ENCODE measurements at places on chromosomes 1 and 21. TPM values are rescaled to one million over a fixed set of nuclear protein-coding genes. Genes with fewer than 3 reads are reported as not detected.

The MROH7 gene
- 6.0 TPM for polyA plus RNA-seq

DNA sequence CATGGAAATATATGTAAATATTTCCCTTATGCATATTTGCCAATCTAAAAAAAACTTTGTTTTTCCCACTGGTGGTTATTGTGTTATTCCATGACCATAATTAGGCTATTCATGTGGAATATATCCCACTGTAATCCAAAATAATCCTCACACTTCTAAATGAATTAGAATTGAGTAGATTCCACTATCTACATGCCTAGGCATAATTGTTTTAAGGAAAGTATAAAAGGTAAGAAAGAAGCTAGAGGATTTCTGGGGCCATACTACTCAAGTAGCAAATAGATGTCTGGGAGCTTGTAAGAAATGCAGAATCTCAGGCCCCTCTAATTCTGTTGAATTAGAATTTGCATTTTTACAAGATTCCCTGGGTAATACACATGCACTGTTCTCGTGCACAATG lies 83.5 kb upstream of the RRP15 start:
- no peak for DNase-seq

GRCh38 chr1:84152649-84153056 lies 8.6 kb downstream of the PRKACB start:
- DNase-seq, result no peak

GRCh38 chr1:203407296-203407695 lies 56.4 kb upstream of the FMOD start:
- no peak for DNase-seq

DNA sequence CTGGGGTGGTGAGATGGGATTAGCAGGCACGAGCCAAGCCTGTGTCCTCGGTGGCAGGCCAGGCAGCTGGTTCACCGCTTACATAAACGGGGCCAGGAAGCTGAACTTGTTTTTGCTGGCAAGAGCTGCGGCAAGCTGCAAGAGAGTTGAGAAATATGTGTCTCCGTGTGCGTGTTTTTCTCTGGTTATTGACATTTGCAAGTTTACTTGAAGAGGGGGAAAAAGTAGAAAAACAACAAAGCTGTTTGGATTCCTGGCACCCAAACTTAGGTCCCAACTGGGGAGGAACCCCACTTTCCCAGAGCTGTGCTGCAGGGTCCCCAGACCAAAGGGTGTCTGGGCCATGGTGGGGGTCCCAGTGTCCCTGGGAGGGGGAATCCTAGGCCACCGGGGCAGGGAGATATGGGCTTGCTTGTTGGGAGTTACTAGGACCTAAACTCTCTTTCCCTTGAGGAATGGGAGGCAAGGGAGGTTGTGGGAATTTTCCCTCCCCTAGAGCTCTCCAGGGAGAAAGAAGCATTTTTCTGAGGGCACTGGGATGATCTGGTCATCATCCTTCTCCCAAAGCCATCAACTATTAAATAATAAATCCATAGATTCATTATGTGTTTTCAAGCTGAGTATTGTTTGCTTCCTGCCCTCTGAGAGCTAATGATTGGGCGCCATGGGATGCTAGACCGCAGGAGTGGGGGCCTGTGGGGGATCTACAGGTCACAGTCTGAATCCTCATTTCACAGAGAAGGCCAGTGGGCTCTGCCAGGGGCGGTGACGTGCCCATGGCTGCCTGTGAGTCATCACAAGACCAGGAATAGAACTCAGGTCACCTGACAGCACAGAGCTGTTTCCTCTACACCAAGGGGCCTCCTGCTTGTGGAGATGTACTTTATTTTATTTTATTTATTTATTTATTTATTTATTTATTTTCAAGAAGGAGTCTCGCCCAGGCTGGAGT lies 14.8 kb downstream of the IL6R start:
- no peak for DNase-seq

DNA sequence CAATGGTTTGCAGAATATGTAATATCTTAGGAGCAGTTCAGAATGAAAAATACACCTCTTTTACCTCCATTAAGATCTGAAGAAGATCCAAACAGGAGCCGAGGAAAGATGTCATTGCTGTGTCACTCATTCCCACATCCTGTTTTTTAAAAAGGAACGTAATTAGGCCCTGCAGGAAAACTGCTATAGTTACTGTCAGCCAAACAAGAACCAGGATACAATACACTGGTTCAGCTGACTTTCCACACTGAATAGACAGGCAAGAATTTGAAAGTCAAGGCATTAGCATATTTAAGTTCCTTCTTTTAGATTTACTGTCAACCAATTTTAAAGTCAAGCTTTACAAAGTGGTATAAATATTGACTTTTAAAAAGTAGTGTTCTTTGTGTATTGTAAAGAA lies 63.8 kb downstream of the IARS2 start:
- DNase-seq, result no peak

The LEMD1 gene
- polyA plus RNA-seq, result not detected

GRCh38 chr1:188949701-188950100 lies 1528.0 kb downstream of the BRINP3 start:
- no peak for DNase-seq

The HCN3 gene
- polyA plus RNA-seq, result 4.3 TPM

DNA sequence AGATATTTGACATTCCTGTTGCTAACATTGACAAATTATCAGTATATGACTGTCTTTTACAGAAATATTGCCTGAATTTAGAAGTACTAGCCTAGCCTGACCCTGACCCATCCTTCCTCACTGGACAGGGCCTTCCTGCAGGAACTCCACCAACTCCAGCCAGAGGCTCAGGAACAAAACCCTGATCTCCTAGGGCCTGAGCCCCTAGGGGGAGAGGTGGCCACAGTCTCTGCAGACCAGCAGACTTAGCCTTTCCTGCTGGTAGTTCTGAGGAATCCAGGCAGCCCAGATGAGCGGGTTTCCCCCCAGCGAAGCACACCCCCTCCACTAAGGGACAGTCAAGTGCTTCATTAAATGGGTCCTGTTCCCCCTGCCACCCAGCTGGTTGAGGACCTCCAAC lies 44.3 kb upstream of the LRIF1 start:
- no peak for DNase-seq

The ST6GALNAC3 gene
- polyA plus RNA-seq, result 5.0 TPM

DNA sequence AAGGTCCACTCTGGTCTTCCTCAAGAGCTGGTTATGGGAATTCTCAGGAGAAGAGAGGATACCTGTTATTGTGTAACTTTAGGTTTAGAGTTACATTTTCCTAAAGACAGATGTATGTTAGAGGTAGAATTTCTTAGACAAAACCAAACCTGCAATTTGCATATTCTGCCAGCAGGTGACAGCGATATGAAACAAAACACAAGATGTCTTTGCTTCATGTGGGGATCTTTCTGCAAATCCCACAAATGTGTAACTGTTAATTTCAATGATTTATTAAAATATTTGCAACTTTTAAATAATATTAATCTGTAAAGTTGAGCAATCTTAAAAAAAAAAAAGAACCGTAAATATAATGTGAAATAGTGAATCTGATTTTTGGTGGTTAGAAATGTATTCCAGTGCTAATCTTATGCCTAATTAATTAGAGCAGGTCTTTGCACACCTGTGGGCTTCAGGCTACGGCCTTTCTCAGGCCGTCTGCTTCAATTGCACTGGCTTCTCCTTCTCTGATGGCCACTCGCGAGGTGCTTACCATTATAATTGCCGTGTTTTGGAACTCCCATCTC lies 33.4 kb downstream of the FAM78B start:
- DNase-seq, result no peak

Data from forelimb muscle (tissue), 1 donor.